Endothelial cell (in vitro differentiated cells): ENCODE measurements at places on chromosomes 13 and 19.

DNA sequence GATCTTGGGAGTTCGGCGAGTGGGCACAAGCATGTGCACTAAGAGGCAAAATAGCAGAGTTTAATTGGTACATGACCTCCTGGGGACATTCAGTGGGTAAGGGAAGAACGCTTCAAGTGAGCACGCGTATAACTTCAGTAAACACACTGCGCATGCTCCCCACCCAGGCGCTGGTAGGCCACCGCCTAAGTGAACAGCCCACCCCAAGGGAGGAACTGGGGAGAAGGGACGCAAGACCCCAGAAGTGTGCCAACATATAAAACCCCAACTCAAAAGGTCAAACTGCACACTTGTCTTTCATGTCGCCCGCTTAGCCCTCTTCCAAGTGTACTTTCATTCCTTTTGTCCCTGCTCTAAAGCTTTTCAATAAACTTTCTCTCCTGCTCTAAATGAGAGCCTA is 10.5 kb upstream of the NTN5 start:
- H3K36me3 ChIP-seq: no peaks in the 10 kb centered on the region
- H3K4me1 ChIP-seq: no peaks in the 10 kb centered on the region
- DNase-seq: no peak
- H3K4me3 ChIP-seq: no peak overlapping the region

DNA sequence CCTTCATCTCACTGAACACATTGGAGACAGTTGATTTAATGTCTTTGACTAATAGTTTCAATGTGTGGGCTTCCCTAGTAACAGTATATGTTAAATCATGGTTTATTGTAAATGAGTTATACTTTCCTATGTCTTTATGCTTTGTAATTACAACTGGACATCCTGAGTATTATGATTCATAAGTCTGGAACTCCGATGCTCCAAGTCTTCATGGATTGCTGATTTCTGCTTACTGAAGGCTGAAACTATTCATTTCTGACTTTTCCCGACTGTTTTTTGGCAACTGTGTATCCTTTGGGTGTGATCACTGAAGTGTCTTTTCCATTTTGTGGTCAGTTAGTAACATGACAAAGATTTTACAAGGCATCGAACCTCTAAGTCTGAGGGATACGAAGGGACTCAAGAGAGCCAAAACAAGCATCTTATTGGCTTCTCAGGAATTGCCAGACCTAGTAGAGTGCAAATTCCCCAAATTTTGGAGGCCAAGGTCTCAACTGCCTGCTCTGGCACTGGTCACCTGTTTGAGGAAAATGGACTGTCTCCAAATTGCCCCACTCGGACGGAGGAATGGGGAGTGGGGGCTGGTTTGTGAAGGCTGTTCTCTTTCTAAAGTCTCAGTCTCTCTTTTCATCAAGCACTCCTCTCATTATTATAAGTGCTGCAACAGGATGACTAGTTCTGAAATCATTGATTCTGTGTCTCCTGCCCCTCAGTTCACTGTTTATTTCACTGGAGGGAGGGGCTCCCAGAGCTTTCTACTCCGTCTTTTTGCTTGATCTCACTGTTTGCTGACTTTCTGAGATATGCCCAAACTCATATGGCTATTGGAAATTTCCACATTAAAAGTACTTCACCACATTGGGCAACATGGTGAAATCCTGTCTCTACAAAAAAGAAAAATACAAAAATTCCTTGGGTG is 20.2 kb upstream of the CD70 start:
- DNase-seq: no peak
- peaks cover 9% of the 10 kb centered on the region for H3K36me3 ChIP-seq
- H3K27ac ChIP-seq: no peak overlapping the region
- H3K4me3 ChIP-seq: no peak overlapping the region
- H3K27me3 ChIP-seq: peaks cover 7% of the 10 kb centered on the region

DNA sequence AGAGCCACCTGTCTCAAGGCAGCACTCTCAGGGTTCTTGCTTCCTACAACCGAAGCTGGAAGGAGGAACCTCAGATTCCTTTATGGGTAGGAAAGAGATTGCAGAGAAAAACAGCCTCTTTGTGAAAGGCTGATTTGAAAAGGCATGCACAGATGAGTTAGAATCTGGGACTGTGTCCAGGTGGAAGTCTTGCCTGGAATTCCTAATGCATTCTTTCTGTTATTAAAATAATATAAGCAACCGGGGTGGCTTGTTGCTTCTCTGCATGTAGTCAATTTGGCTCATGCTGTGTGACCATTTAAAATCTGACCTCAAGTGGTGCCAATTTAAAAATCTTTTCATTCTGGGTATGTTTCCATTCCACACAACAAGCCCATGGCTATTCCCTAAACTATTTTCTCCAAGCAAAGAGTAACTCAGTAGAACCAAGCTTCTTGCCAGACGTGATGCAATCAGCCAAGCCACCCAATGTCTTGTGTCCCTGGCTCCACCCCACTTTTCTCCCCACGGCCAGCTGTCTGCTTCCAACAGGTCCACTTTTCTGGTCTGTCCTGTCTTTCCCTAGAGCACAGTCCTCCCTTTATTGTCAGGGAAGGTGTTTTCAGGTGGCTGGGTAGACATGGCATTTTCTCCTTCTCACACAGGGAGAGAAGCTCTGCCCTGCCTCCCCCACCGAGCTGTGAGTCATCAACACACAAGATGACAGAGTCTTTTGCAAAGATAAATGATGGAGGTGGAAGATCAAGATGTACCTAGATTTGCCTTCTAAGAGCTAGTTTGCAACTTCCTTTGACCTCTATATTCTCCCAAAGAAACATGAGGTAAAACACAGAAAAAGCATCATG is 394.3 kb downstream of the FOXO1 start:
- H3K36me3 ChIP-seq: peaks cover under 1% of the 10 kb centered on the region
- no peak overlapping the region for H3K27ac ChIP-seq
- DNase-seq: no peak

DNA sequence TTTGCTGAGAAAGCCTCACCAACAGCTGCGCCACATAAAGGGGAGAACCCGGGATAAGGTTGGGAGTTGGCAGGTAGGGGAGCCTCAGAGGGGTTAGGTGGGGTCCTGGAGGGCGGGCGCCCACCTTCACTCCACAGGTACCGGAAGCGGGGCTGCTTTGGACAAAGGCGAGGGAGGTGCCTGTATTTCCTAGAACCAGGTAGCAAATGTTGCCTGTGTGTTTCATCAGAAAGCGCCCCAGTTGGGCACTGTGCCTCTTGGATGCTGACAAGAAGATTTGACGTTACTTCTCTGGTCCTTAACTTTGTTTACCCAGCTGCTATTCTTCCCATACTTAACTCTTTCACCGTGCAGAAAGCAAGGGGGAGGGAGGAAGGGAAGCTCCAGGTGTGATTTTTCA is 278.9 kb downstream of the ZNF536 start:
- H3K36me3 ChIP-seq: no peaks in the 10 kb centered on the region
- H3K27me3 ChIP-seq: no peaks in the 10 kb centered on the region
- H3K4me3 ChIP-seq: no peak overlapping the region
- peaks cover 7% of the 10 kb centered on the region for H3K4me1 ChIP-seq
- H3K27ac ChIP-seq: no peak overlapping the region

DNA sequence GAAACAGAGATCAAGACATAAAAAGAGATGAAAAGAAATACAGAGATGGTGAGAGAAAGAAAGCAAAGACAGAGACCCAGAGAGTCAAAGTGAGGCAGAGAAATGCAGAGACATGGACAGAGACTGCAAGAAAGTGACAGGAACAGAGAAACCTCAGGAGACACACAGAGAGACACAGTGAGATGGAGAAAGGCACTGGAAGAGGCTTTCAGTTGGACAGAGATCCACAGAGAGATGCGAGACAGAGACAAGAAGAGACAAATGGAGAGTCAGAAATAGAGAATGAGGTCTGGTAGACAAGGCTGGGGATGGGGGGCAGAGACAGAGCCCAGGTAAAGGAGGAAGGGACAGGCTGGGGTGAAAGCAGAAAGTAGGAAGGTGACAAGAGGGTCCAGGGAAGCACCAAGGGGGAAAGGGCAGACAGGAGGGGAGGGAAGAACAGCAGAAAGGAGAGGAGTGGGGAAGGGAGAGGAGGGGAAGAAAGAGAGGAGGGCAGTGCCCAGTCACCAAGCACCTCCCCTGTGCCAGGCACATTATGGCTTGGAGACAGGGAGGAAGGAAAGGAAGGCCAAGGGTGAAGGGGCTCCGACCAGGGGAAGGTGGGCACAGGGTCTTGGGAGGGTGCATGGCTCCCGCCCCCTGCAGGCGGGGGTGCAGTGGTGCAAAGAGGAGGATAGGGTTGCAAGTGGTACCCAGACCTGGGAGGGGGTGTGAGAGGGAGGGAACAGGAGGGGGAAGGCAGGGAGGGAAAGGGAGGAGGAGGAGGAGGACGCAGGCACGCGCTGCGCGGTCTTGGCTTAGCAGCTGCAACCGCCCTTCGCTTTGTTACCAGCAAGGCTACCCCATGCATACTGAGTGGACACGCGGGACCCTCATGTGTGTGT is 38.4 kb downstream of the DEDD2 start:
- H3K4me3 ChIP-seq: no peak overlapping the region
- peaks cover 37% of the 10 kb centered on the region for H3K4me1 ChIP-seq
- DNase-seq: peak; percentile 45
- no peak overlapping the region for H3K27ac ChIP-seq
- H3K27me3 ChIP-seq: peaks cover 18% of the 10 kb centered on the region

DNA sequence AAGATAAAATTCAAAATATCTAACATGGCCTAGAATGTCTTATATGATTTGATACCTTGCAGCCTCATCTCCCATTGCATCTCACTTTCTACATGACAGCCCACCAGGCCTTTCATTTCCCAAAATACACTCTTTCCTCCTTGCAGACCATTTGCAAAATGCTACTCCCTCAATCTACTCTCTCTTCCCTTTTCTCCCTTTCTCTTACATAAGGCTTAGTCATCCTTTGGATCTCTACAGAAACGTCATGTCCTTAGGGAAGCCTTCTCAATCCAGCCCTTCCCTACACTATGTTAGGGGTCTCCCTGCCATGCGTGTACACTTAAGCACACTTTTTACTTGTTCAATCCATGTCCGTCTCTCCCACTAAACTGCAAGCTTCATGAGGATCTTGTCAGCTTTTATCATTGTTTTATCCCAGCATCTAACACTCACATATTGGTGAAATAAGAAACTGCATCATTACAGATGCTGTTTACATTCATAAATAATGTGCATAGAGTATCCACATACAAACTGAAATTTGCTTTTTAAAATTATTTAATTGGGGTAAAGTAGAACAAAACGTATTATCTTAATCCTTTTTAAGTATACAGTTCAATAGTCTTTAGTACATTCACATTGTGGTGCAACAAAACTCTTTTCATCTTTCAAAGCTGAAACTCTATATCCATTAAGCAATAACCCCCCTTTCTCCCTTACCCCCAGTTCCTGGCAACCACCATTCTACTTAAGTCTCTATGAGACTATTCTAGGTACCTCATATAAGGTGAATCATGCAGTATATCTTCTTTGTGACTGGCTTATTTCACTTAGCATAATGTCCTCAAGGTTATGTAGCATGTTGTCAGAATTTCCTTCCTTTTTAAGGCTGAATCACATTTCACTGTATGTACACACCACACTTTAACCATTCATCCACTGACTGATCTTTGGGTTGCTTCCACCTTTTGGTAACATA is 11.5 kb upstream of the WBP4 start:
- no peaks in the 10 kb centered on the region for H3K4me1 ChIP-seq
- H3K27ac ChIP-seq: no peak overlapping the region
- H3K36me3 ChIP-seq: peaks cover 18% of the 10 kb centered on the region
- H3K27me3 ChIP-seq: no peaks in the 10 kb centered on the region

DNA sequence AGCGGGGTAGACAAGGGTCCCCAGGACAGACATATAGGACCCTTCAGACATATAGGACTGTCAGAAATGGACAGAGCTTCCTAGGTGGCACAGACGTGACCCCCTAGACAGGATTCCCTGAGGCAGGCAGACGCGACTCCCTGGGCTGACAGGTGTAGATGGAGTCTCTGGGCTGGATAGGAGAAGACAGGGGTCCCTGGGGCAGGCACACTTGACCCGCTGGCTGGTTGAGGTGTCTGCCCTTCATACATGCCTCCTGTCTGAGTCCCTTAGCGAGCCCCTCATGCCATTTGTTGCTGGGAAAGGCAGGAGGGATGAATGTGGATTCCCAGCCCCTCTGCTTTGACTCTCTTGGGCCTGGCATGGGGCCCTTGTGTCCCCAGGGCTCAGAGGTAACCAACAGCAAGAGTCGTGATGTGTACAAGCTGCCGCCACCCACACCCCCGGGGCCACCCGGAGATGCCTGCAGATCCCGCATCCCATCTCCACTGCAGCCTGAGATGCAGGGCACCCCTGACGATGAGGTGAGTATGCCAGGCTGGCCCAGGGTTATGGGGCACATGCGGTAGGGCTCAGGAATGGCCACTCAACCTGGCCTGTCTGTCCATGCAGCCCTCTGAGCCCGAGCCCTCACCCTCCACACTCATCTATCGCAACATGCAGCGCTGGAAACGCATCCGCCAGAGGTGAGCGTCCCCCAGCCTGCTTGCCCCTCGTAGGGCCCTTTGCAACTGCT is 3.0 kb downstream of the HSPB6 start:
- no peak for DNase-seq
- peaks cover 23% of the 10 kb centered on the region for H3K27me3 ChIP-seq
- peaks cover 21% of the 10 kb centered on the region for H3K4me1 ChIP-seq
- no peak overlapping the region for H3K27ac ChIP-seq
- peaks cover 8% of the 10 kb centered on the region for H3K36me3 ChIP-seq

GRCh38 chr13:67258482-67258881 is 28.3 kb upstream of the PCDH9 start:
- no peaks in the 10 kb centered on the region for H3K4me1 ChIP-seq
- H3K27ac ChIP-seq: no peak overlapping the region
- H3K27me3 ChIP-seq: no peaks in the 10 kb centered on the region
- H3K36me3 ChIP-seq: no peaks in the 10 kb centered on the region

DNA sequence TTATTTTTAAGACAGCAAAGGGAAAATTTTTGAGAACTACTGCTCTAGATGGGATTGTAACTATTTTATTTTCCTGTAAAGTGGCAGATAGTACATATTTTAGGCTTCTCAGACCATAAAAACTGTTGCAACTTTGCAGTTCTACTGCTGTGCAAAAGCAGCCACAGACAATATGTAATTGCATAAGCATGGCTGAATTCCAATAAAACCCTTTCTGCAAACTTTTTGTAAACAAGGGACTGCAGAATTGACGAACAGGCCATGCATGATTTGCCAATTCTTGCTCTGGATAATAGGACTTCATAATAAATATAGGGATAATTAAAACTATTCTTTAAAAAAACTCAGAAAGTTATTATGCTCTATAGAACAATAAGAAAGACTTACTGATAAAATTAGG is 149.1 kb downstream of the SLITRK5 start:
- no peak for DNase-seq
- H3K36me3 ChIP-seq: no peaks in the 10 kb centered on the region
- no peak overlapping the region for H3K27ac ChIP-seq

DNA sequence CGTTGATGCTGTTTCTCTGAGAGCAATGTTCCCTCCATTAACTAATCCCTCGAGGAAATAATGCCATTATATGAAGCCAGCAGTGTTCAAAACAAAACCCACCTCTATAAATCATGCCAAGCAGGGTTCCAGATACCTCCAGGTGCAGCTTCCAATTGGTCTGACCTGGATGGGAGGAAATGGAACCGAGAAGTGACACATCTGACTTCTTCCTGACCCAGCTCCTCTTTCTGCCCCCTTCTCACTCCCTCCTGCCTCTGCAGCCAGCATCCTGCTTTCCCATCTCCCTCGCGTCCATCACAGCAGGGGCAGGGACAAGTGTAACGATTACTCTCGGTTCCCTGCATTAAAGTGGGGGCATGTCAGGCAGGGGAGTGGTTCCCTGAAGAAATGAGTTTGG is 37.5 kb downstream of the HSPH1 start:
- no peak for DNase-seq
- H3K4me3 ChIP-seq: no peak overlapping the region
- H3K27me3 ChIP-seq: peaks cover 1% of the 10 kb centered on the region
- H3K27ac ChIP-seq: no peak overlapping the region
- H3K4me1 ChIP-seq: peaks cover 12% of the 10 kb centered on the region
